ENCODE measurements at places on chromosomes 1 and 21.

DNA sequence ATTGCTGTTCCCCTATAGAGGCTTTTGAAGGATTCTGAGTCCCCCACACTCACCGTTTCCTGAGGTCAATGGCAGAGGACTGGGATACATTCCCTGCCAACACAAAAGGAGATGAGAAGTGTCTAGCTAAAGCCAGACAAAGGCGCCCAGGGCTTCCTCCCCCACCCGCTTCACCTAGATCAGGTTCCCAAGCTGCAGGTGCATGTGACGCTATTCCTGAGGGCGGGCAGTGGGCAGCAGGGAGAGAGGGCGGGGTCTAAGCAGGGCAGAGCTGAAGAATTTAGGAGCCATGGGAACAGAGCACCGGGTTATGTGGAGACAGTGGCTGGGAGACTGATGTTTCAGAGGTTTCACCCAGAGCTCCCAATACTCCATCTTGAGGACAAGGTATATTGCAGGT is 6.0 kb upstream of the ARHGEF2 start:
- no peak for DNase-seq

DNA sequence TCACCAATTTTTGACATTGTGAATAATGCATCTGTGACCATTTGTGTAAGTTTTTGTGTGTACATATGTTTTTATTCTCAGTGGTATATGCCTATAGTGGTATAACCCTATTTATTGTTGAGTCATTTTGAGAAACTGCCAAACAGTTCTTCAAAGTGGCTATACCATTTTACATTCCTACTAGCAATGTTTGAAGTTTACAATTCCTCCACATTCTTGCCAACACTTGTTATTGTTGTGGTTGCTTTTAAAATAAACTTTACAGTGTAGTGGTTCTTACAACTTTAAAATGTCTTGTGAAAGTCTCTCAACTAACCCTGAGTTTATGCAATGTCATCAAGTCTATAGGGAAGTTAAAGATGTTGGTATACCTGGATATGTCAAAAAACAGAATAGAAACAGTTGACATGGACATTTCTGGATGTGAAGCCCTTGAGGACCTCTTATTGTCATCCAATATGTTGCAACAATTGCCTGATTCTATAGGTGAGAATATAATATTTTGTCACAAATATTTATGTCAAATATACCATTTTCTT is 219.4 kb downstream of the LRRC40 start:
- DNase-seq = no peak

- DNase-seq = no peak
These were observed 496.1 kb downstream of the PTPRU start for GRCh38 chr1:29732453-29732852.

DNA sequence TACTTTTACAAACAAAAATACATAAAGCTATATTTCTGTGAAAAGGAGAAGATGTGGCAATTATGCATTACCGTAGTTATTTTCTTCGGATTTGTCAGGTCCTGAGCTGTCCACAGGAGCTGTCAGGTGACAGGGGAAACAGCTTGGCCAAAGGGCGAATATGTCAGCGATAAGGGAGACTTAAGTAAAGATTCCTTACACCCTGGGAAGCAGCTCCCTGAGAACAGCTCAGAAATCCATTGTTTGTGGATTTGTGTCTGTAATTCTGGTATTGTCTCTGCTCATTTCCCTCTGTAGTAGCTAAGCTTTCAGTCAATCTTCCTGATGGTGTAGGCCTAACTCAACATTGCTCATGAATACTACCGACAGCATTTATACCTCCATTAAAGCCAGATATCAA is 7.1 kb upstream of the CD34 start:
- DNase-seq = no peak

- DNase-seq = peak; percentile 79
These were observed 464 bp downstream of the ACBD6 start for GRCh38 chr1:180501865-180502360.

- DNase-seq = no peak
These were observed 4.2 kb upstream of the CHD1L start for GRCh38 chr1:147238053-147238902.

GRCh38 chr1:66380452-66381212 is 153.3 kb upstream of the SGIP1 start:
- no peak for DNase-seq

DNA sequence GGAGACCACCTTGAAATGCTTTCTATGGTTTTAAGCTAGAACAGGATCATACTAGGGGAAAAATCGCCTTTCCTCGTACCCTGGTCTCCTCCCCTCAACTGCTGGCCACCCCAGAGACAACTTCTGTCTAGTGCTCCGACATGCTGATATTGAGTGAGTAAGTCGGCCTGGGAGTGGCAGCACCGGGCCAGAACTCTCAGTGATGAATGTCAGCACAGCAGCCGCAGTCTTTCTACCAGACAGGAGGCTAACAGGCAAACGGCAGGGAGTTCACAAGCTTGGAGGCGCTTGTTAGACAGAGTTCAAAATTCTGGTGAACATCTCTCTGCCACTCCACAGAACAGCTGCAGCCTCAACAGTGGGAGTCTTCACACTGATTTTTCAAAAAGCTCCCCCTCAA is 716.9 kb downstream of the ADGRL2 start:
- DNase-seq = no peak

GRCh38 chr1:33098371-33098770 is 17.4 kb downstream of the AZIN2 start:
- DNase-seq = no peak

GRCh38 chr1:24699628-24700027 is 45.6 kb upstream of the CLIC4 start:
- DNase-seq = peak; percentile 33

DNA sequence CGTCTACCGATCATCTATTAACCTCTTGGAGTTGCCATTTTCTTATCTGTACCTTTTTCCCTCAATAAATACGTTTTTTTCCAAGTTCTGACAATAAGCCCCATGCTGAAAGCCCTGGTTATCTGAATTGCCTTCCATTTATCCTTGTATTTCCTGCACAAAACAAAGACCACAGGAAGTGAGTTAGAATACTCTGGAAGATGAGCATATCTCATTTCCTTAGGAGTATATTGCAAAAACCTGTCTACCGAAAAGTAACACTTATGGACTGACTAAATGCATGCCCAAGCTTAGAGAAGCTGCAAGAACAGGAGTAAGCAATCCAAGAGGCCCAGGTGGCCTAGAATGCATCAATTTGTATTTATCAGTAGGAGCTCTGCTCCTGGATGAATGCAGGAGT is 39.9 kb downstream of the DIRAS3 start:
- no peak for DNase-seq

DNA sequence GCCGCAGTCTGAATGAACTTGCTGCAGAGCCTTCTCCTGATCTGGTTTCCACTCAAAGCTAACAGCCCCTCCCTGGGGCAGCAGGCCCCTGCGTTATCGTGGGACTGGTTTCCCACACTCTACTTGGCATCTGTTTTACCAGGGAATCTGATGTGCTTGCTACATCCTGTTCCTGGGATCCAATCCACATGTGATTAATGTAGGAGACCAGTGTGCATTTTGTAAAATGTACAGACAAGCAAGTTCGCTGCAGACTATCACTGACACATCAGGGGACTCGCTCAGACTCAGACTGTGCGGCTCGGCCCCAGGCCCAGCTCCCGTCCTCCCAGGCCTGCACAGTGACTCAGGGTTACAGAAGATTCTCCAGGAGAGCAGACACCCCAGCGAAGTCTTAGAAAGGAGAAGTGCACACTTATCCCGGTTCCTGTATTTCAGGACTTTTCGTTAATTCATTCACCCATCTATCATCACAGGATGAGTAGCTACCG is 340.1 kb downstream of the MATN1 start:
- DNase-seq = no peak

DNA sequence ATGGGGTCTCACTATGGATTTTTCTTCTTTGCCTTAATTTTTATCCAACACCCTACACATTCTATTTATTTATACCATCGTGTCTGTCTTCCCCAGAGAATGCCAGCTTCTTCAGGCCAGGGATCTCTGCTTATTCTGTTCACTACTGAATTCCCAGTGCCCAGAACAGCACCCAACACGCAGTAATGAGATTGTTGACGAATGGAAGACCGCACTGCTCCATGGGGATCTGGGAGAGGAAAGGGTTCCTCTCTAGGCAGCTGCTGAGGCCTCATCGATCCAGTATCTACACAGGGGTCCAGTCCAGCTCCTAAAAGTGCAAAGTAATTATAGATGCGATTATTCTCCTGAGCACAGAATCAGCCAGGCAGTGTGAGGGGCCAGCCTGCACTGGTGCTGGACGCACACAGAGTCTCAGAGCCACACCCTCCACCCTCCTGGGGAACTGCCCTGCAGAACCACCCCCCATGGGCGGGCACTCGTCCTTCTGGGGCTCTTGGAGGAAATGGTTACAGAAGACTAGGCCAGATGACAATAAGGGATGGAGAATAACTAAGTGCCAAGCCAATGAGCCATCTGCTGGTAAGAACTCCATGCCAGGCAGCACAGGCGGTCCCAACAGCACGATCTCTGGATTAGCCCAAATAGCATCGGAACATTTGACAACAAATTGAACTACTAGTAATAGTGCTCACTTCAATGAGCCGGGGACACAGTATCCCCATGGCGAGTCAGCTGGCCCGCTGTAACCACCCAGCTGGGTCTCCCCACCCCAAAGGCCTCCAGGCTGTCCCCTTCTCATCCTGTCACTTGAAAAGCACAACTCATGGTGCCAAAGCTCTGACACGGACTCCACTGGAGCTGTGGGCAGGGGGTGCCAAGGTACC is 1.7 kb upstream of the PDE9A start:
- DNase-seq = no peak

GRCh38 chr1:1964811-1965210 is 38.8 kb downstream of the CFAP74 start:
- no peak for DNase-seq

Data from NCI-H1930 (cell line).